ENCODE measurements at places on chromosomes 3 and 15.

DNA sequence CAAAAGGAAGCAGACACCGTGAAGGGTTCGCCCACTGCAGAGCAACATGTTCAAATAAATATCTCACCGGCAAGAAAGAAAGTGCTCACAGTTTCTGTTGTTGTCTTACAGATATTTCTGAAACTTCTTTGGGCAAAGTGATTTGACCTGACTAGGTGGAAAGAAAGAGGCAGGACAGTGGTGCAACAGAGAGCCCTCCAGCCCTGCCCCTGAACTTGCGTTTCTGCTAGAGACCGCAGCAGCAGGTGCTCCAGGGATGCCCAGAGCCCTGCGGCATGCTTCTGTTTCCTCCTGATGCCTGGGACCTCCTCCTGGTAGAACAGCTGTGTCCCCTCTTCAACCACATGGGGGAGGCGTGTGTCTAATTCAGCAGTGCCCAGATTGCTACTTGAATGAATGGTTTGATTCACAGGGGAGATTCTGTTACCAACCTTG lies 123.4 kb downstream of the ATP10A start:
- DNase-seq: no peak

DNA sequence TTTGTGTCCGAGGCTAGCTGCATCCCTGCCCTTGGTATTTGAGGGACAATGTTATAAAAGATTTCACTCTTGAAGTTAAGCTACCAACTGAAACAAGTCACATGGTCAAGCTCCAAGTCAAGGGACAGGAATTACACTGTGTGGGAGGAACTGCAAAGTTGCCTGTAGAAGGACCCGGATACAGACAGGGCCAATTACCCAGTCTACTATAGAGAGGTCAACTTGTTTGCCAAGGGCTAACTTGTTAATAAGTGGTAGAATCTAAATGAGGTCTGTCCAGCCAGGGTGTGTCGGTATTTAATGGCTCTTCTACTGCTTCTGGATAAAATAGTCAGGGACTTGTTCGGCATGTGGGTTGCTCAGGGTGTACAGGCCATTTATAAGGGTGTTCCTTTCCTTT lies 55.7 kb downstream of the PTPRG start:
- no peak for DNase-seq

DNA sequence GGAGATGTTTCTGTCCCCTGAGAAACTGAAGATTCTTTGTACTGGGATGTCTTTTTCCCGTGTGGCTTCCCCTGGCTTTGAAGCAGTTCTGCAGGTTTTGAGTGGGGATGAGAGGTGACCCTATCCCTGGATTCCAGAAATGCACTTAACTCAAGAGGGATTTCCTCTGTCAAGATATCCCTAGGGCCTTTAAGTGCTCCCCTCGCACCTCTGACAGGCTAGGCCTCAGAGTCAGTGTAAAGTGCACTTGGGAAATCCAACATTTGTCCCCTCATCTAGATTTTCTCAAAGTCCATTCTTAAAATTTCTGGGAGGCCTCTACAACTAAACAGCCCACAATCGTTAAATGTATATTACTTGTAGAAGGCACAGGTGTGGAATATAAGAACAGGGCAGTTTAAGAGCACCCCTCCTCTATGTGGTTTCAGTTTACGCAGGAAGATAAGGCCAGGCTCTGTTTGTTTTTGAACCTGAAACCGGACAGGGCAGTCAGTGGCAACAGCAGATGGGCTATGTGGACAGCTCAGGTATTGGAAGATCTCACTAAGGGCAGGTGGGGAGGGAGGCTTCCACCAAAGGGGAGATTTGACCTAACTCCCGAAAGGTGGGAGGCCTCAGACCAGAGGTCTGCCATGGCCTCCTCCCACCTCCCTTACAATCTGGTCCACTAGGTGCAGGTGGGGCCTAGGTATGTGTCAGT lies 4.8 kb downstream of the C3orf52 start:
- no peak for DNase-seq

GRCh38 chr3:58035524-58036255 lies 27.5 kb downstream of the FLNB start:
- peak; percentile 22 for DNase-seq

DNA sequence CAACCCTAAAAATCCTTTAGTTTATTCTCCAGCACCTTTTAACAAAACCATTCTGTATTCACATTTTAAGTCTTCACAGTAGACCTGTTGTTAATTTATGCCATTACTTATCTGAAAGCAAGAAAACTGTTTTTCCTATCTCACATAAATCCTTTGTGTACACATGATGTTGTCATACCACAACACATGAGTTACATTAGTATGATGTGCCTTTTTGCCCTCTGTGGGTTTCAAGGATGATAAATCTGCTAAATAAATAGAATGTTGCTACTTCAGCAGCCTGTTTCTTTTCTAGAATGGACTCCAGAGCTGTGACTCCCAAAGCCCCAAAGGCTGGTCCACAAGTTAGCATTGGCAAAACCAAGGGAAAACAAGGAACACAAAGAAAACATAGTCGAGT lies 151.6 kb downstream of the SERPINI1 start:
- DNase-seq: no peak

- DNase-seq: no peak
Observed at GRCh38 chr3:124206225-124207055, 214.5 kb upstream of the ROPN1 start.

GRCh38 chr15:79455361-79455760 lies 23.2 kb downstream of the MINAR1 start:
- no peak for DNase-seq

DNA sequence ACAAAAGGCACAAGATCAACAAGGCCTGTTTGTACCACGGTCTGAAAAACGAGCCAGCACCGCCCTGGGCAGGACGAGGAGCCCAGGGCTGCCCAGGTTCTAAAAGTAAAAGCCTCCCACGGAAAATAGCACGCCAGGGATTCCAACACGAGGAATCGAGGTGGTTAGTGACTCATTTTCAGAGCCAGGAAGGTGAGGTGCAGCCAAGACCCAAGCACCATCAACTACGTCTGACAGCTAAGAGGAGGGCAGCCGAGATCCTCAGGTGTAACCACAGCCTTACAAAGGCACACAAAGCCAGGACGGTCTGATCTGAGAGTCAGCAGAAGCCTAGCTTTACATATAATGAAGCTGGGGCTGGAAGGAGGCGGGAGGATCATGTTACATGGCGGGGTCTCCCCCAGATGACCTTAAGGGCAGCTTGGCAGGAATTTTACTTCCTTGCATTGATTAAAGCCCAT lies 52.5 kb downstream of the ATP10A start:
- DNase-seq: no peak

GRCh38 chr3:48592519-48593087 lies 2.5 kb downstream of the COL7A1 start:
- no peak for DNase-seq

GRCh38 chr15:90104551-90104950 lies 2.3 kb upstream of the IDH2 start:
- peak; percentile 43 for DNase-seq

DNA sequence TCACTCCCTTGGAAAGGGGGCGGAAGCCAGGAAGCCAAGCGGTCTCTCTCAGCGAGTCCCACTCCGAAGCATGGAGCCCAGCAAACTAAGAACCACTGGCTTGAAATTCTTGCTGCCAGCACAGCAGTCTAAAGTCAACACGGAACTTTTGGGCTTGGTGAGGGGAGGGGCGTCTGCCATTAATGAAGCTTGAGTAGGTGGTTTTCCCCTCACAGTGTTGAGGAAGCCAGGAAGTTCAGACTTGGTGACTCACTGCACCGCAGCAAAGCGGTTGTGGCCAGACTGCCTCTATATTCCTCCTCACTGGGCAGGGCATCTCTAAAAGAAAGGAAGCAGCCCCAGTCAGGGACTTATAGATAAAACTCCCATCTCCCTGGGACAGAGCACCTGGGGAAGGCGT lies 665.4 kb upstream of the CBLB start:
- no peak for DNase-seq

- DNase-seq: no peak
Observed at GRCh38 chr15:86077070-86077469, 2.6 kb upstream of the AGBL1 start.

GRCh38 chr3:125511420-125512118 lies 8.4 kb downstream of the SNX4 start:
- DNase-seq: no peak

GRCh38 chr3:24351779-24352469 lies 142.7 kb downstream of the THRB start:
- DNase-seq: no peak

GRCh38 chr15:31145271-31145911 lies 43.9 kb upstream of the TRPM1 start:
- DNase-seq: no peak

- DNase-seq: no peak
Observed at GRCh38 chr3:57919987-57920386, 88.2 kb upstream of the FLNB start.

- DNase-seq: no peak
Observed at GRCh38 chr3:148599481-148599880, 98.2 kb upstream of the AGTR1 start.

GRCh38 chr15:89113296-89114024 lies 25.2 kb downstream of the ABHD2 start:
- no peak for DNase-seq

- DNase-seq: no peak
Observed at GRCh38 chr3:197847866-197848401, 56.9 kb downstream of the LRCH3 start.

GRCh38 chr3:71649757-71650156 lies 66.2 kb upstream of the FOXP1 start:
- DNase-seq: no peak

GRCh38 chr3:114392831-114393230 lies 99.0 kb downstream of the TIGIT start:
- no peak for DNase-seq

DNA sequence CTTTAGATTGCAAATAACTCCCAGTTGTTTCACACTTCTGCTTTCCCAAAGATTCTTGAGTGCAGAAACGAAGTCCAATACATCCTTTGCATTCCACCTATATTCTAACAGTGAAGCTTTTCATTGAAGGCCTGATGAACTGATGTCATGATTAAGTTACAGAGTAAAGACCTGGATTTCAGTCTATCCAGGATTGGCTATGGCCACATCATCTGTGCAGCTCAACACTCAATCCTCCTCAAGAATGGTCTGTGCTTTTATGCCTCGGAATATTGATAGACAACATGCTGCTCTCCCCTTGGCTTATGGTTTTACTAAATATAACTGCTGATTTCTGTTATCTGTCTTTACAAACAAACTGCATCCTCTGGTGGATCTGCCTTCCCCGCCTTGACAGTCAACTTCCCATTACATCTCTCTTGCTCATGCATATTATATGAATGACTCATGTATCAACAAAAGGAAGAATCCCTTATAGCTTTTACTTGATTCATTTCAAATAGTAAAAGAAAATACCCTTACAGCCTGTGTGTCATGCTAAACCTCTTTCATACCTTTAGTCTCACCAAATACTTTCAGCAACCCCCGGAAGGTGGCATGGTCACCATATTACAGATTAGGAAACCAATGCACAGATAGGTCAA lies 59.5 kb downstream of the SCN11A start:
- DNase-seq: no peak

GRCh38 chr3:187020376-187020775 lies 90.0 kb downstream of the ST6GAL1 start:
- DNase-seq: no peak

GRCh38 chr3:143661677-143662076 lies 186.6 kb downstream of the SLC9A9 start:
- no peak for DNase-seq

DNA sequence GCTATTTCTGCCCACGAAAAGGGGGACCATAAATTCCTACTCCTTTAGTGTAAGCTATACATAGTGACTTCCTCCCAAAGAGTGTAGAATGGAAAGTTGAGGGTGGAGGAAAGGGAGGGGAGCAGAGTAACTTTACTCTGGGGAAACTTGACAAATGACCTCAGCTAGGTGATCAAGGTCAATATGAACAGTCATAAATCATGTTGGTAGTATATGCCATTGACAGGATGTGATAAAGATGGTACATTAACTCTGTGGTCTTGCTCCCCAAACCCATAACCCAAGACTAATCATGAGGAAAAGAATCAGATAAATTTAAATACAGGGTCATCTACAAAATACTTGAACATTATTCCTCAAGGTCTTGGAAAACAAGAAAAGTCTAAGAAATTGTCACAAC lies 18.6 kb downstream of the SETMAR start:
- DNase-seq: no peak

DNA sequence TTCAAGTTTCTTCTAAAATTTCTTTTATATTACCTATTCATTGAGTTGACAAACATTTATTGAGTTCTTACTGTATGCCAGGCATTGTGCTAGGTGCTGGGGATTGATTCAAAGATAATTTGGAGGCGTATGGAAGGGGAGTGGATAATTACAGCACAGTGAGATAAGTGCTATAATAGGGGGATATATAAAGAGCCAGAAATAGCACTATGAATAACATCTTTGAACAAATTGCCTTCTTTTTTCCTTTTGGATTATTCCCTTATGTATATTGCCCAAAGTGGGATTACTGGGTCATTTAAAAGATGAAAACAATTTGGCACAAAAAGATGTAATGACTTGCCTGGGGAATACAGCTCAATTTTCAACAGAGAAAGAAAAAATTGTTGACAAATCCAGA lies 64.6 kb downstream of the LPP start:
- no peak for DNase-seq

DNA sequence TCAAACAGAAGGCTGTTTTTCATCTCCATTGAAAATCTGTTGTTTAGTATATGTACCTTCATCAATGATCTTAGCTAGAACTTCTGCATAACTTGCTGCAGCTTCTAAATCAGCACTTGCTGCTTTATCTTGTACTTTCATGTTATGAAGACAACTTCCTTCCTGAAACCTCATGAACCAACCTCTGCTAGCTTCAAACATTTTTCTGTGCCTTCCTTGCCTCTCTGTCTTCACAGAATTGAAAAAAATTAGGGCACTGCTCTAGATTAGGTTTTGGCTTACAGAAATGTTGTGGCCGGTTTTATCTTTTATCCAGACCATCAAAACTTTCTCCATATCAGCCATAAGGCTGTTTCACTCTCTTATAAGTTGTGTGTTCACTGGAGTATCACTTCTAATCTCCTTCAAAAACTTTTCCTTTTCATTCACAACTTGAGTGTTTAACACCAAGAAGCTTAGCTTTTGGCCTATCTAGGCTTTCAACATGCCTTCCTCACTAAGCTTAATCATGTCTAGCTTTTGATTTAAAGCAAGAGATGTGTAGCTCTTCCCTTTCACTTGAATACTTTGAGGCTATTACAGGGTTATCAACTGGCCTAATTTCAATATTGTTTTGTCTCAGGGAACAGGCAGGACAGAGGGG lies 78.6 kb downstream of the IGSF11 start:
- no peak for DNase-seq

DNA sequence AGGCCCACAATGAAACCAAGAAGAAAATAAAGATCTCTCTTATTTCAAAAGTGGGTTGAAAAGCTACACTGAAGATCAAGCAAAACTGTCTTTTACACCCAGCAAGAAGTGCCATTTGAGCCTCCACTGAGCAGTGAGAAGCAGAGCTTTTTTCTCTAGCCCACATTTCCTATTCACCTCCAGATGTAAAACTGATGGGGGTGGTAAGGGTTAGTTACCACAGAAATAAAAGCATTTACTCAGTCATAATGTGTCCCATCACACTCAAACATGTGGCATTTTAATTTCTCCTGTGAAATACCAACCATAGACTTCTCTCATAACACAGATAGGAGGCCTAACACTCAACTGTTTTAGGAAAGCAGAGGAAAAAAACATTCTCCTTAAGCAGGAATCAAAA lies 21.0 kb downstream of the IFT57 start:
- DNase-seq: no peak
